Fibroblast of villous mesenchyme (primary cell): ENCODE measurements at places on chromosomes 11 and 22.

- no peak for DNase-seq
Measured at GRCh38 chr11:31480930-31481329, 28.5 kb downstream of the IMMP1L start.

DNA sequence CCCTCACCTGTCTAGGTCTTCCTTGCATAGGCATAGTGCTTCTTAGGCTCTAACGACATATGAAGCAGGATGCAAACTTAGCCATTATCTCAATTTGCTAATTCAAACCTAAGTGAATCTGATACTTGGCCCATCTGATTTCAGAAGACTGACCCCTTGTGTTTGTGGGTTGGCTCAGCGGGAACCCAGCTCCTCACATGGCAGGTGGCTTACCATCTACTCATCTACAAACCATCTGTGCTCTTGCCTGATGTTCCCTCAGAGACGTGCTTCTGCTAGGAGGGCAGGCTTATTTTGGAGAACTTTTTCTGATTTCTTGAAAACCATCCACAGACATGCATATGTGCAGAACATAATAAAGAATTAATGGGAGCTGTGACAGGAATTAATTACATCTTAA lies 15.2 kb downstream of the ELMOD1 start:
- DNase-seq: no peak

DNA sequence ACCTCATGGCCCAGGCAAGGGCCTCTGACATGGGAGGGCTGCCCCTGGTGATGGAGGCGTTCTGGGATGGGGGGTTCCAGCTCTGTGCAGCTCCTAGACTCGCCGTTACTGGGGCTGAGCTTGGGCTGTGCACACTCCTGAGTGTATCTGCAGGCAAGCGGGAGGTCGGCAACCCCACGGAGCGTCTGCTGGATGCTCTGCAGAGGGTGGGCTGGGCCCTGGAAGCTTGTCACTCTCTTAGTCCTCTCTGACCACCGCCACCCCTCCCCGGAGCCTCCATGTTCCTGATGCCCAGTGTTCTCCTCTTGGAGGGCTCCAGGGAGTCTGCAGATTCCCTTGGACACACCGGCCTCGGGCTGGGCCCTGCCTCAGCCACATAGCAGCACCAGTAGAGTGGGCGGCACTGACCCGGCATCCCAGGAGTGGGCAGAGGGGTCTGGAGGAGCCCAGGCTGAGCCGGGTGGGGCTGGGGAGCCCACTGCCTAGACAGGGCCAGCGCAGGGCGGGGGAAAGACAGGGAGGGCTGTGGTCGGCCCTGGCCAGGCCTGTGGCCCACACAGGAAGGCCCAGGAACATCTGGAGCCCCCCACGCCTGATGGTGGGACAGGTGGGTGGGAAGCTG lies 20.6 kb upstream of the MUC5B start:
- DNase-seq: no peak

DNA sequence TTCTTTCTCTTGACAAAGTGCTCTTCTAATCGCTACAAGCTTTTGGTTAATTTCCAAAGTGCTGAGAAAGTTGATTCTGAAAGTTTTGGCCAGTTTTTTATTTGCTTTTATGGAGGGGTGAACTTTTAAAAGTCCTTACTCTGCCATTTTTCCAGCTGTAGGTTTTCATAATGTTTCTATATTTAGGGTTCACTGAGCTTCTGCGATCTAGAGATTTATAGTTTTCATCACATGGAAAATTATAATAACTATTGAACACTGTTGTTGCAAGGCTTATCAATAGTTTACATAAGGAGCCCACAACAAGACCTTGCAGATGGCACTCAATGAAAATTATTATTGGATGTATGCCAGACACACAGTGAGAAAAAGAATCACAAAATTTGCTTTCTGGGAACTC lies 55.1 kb downstream of the DLG2 start:
- DNase-seq: no peak

GRCh38 chr11:111549869-111550203 lies 9.3 kb downstream of the LAYN start:
- peak; percentile 53 for DNase-seq

DNA sequence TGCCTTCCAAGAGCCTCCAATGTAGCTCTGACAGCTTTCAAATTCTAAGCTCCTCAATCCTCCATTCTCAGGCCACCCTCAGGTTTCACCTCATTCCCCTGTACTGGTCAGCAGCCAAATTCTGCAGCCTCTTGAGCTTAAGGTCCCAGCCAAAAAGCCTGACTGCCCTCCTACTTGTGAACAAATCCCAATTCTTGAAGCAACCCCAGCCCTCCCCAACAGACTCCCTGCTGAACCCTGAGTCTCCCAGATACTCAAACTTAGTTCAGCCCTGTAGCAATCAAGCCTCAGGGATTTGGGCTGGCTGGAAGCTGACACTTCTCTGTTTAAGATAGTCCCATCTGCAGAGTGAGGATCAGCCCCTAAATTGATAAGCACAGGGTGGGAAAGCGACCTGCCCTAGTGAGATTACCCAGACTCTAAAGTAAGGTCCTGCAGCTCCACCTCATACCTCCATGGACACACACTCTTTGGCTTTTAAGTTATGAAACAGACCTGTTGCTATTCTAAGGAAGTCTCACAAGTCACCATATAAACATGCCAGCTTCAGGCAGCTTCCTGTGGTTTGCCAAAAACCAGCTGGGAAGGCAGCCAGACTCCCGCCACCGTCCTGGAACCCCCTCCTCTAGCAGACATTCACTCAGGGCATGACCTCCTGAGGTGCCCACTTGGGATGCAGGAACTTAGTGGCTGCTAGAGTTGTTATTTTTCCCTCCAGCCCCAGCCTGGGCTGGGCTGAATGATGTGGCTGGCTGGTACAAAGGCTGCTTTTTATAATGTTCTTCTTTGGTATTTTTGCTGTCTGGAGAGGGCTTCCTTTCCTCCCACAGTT lies 82.5 kb upstream of the PICALM start:
- no peak for DNase-seq

DNA sequence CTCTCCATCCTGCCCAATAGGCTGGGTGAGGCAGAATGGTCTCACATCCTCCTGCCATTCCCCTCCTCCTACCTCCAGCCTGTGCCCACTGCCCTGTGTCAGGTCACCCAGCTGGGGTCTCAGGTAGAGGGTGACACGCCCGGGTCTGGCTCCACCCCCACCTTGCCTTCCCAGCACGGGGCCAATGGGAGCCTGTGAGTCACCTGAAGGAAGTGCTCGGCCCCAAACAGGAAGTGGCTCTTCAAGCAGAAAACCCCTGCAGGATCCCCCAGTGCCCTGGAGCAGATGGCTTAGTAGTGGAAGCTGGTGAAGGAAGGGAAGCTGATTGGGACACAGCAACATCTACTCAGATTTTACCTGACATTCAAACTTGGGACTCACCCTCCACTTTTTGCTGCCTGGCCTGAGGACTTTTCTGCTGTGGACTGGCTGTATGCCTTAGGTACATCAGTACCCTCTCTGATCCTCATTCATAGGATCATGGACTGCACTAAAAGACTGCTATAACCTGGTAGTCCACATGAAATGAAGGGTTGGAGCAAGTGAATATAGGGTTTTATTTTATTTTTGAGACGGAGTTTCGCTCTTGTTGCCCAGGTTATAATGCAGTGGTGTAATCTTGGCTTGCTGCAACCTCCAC lies 33.4 kb downstream of the GDPD5 start:
- no peak for DNase-seq

DNA sequence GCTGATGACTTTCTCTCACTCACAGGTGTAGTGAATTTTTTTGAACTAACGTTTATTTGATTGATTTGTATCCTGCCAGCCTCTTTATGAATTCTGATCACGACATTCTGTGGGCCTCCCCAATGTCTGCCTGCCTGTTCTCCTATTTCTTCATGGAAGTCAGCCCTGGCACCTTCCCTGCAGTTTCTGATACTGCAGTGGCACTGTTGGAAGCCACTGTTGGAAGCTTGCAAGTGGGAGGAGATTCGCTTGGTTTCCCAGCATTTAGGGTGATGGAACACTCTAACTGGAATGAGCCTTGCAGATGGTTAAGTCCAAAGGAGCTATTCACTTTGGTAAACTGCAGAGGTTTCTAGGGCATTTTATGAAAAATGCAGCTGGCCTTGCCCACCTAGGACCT lies 1.3 kb upstream of the THY1 start:
- no peak for DNase-seq

DNA sequence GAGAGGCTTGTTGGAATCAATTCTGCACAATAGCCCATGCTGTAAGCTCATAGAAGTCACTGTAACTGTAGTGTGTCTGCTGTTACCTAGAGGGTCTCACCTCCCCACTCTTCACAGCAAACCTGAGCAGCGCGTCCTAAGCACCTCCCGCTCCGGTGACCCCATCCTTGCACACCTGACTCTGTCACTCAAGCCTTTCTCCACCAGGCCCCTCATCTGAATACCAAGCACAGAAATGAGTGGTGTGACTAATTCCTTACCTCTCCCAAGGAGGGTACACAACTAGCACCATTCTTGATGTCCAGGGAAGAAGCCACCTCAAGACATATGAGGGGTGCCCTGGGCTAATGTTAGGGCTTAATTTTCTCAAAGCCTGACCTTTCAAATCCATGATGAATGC lies 13.3 kb downstream of the SERPIND1 start:
- DNase-seq: no peak

DNA sequence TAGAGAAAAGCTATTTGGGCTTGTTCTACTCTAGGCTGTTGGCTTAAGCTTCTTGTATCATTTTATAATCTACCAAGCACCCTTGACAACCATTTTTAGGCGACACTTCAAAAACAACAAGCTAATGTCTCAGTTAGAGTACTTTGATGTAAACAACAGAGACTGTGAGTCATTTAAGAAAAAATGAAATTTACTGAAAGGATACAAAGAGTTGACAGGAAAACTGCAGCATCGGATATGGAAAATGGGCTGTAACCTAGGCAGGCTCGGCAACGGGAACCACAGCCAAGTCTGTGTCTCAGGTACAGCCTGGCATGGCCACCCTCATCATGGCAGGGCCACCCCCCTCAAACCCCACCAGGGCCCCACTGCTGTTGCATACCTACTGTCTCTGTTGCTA lies 4.4 kb upstream of the RNF169 start:
- DNase-seq: no peak

- DNase-seq: no peak
Measured at GRCh38 chr22:38174626-38175025, 7.0 kb downstream of the PLA2G6 start.

GRCh38 chr11:43837879-43838278 lies 42.8 kb upstream of the ALKBH3 start:
- no peak for DNase-seq

GRCh38 chr11:111454561-111455192 lies 57.5 kb downstream of the BTG4 start:
- peak; percentile 48 for DNase-seq

- no peak for DNase-seq
Measured at GRCh38 chr11:117220999-117221774, 10.7 kb downstream of the PCSK7 start.

DNA sequence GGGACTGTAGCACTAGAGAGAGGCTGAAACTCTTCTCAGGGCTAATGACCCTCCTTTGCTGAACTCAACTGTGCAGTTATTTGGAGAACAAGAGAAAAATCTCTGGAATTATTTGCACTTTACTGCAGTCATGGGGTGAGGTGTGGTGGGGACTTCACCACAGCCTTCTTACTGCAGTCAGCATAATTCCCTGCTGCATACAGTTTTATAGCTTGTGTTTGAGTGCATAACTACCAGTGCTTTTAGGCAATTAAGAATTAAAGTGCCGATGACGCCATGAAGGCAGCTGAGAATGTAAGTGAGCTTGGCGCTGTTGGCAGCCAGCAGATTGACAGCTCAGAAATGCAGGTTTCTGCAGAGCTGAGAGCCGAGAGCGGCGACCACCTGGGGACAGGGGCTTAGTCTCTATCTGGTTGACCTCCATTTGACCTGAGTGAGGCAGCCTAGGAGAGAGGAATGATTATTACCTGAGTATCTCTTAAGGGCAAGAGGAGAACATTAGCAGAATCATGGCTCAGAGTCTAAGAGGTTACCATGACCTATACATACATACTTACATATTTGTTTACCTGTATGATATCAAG lies 830.0 kb downstream of the NTM start:
- no peak for DNase-seq

GRCh38 chr11:95252586-95252985 lies 21.6 kb upstream of the SESN3 start:
- DNase-seq: no peak

DNA sequence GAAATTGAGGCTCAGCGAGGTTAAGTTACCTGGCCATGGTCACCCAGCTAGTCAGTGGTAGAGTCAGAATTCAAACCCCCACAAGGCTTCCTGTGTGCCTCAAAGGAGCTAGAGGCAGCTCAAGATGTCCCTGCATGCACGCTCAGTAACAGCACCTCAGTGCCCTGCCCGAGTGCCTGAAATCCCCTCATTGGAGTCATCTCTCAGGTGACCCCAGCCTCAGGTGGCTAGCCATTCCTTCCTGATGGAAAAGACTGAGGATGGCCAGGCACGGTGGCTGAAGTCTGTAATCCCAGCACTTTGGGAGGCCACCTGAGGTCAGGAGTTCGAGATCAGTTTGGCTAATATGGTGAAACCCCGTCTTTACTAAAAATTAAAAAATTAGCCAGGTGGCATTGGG lies 36.9 kb downstream of the LIF start:
- DNase-seq: no peak

DNA sequence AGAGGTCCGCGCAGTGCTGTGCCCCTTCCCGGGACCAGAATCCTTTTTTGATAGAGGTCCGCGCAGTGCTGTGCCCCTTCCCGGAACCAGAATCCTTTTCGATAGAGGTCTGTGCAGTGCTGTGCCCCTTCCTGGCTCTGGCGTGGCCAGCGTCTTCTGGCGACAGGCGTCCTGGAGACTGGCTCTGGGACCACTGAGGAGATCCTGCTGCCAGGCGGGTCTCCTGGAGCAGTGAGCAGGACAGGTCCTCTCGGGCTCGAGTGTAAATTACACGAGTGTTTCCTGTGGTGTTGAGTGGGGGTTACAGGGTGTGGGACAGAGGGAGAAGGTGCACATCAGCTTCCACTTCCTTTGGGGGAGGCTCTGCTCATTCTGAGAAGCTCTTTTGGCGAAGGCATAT lies 98.1 kb downstream of the TBC1D22A start:
- no peak for DNase-seq

DNA sequence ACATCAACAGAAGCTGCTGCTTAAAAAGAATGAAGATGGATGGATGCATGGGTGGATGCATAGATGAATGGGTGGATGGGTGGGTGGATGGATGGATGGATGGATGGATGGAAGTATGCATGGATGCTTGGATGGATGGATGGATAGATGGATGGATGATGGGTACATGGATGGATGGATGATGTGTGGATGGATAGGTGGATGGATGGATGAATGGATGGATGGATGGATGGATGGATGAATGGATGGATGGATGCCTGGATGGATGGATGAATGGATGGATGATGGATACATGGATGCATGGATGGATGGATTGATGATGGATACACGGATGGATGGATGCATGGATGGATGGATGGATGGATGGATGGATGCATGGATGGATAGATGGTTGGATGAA lies 110.8 kb downstream of the LDLRAD3 start:
- no peak for DNase-seq

- DNase-seq: peak; percentile 18
Measured at GRCh38 chr11:130999086-130999485, 82.8 kb upstream of the SNX19 start.

- DNase-seq: no peak
Measured at GRCh38 chr11:104333977-104334376, 170.0 kb upstream of the PDGFD start.
